Stimulated activated CD4-positive, alpha-beta T cell treated with anti-CD3 and anti-CD28 coated beads, Interleukin-1b, Interleukin-23, amount 100 ng/mL, for 48 hours (primary cell): ENCODE measurements at places on chromosomes 16 and 17.

DNA sequence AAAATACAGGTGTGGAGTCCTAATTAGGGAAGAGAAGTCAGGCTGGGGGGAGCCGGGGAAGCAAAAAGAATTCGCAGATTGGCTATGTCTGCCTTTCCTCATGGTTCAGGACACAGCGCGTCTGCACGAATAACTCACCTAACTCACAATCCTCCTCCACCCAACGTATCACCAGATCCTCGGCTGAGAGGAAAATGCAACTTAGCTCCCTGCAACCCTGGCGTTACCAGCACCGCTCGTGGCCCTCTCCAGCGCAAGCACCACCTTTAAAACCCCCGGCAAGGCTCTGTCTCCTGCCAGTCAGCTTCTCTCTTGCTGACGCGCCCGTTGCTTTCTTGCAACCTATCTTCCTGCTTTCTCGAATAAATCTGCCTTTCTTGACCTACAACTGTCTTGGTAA, 49.8 kb upstream of the METRNL start:
- DNase-seq: no peak

GRCh38 chr17:27323538-27324215, 29.8 kb downstream of the WSB1 start:
- DNase-seq: no peak

DNA sequence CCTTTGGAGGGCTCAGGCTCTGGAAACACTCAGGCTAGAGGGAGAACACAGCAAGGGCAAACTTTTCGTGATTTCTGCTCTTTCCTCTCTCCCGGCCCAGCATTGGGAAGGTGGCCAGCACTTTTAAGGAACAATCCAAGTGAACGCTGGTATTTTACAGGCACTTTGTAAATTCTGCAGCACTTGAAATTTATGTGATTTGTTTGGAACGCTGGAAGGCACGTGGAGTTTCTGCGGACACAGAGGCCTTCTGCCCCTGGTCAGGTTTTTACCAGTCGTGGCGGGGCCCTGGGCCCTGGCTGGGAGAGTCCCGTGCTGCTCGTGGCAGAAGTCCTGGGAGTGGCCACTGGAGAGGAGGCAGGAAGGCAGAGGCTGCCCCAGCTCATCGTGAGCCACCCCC, 188.6 kb downstream of the ENGASE start:
- no peak for DNase-seq

- no peak for DNase-seq
Observed at GRCh38 chr16:28537076-28537475, 1.7 kb downstream of the NUPR1 start.

- DNase-seq: no peak
Observed at GRCh38 chr17:78105101-78105500, 23.5 kb downstream of the TMC6 start.

- peak; percentile 61 for DNase-seq
Observed at GRCh38 chr17:34146440-34147043, 108.5 kb upstream of the CCL2 start.

GRCh38 chr17:45146166-45146565, 2.1 kb upstream of the HEXIM1 start:
- DNase-seq: no peak

GRCh38 chr17:70767102-70767701, 597.9 kb downstream of the KCNJ2 start:
- DNase-seq: no peak

DNA sequence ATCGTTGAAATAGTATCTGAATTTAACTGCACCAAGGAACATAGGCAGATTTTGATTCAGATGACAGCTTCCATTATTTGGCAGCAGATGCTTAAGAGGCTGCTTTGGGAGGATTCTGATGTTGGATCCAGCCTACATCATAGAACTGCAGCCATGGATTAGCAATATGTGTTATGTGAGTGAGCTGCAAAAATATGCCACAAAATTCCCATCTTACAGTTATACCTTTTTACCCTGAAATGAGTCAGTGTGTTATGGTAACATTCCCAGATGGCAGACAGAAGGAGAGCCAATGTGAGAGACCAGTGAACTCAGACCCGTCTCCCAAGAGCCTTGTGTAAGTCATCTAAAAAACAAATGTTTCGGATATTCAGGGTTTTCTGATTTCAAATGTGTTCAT, 206.1 kb downstream of the CDH13 start:
- no peak for DNase-seq

GRCh38 chr16:28597692-28598261, 927 bp upstream of the SULT1A2 start:
- no peak for DNase-seq

- no peak for DNase-seq
Observed at GRCh38 chr16:88281858-88282563, 100.7 kb upstream of the ZNF469 start.

GRCh38 chr17:77420804-77421629, 280.2 kb downstream of the SEC14L1 start:
- DNase-seq: no peak

DNA sequence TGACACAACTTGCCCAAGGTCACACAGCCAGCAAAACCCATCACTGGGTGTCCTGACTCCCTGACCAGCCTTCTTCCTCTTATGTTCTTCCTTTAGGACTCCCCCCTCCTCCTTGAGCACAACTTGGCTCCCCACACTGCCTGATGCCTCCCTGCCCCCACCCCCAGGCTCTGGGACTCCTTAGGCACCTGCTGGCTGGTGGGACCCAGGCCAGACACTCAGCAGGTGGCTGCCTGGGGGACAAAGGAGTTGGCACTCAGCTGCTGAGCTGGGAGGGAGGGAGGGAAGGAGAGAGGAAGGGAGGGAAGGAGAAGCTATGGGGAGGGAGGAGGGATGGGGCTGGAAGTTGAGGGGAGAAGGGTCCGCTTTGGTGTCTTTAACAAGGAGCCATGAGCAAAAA, 8.0 kb downstream of the SEZ6 start:
- DNase-seq: no peak

- DNase-seq: no peak
Observed at GRCh38 chr17:19736071-19736470, 12.0 kb downstream of the ALDH3A1 start.

GRCh38 chr17:51298508-51299371, 38.4 kb downstream of the UTP18 start:
- DNase-seq: no peak

- no peak for DNase-seq
Observed at GRCh38 chr17:10046786-10047785, 142.0 kb upstream of the RCVRN start.

DNA sequence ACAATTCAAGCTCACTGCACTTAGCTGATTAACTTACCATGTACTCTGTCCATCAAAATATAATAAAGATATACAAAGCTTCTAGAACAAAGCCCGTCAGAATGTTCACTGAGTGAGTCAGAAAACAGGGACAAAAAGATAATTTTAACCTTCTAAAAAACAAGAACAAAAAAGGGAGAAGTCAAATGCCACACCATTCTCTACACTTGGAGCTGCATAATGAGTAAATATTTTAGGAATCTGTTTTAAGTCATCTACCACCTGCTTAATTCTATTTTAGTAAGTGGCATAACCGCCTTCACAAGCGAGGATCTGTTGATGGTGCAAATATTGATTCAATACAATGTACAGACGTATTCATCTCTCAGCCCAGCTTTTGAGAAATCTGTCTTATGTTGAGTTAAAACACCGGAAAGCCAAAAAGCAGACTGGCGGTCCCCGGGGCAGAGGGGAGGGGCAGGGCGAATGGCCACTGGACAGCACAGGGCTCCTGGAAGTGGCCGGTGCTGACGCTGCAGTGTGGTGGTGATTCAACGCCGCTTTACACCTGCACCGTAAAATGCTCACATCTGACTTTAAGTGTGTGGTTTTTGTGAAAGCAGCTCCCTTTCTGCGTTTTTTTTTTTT, 20.1 kb downstream of the RAB40B start:
- DNase-seq: no peak

GRCh38 chr16:84245956-84246678, 6.3 kb upstream of the KCNG4 start:
- DNase-seq: no peak

DNA sequence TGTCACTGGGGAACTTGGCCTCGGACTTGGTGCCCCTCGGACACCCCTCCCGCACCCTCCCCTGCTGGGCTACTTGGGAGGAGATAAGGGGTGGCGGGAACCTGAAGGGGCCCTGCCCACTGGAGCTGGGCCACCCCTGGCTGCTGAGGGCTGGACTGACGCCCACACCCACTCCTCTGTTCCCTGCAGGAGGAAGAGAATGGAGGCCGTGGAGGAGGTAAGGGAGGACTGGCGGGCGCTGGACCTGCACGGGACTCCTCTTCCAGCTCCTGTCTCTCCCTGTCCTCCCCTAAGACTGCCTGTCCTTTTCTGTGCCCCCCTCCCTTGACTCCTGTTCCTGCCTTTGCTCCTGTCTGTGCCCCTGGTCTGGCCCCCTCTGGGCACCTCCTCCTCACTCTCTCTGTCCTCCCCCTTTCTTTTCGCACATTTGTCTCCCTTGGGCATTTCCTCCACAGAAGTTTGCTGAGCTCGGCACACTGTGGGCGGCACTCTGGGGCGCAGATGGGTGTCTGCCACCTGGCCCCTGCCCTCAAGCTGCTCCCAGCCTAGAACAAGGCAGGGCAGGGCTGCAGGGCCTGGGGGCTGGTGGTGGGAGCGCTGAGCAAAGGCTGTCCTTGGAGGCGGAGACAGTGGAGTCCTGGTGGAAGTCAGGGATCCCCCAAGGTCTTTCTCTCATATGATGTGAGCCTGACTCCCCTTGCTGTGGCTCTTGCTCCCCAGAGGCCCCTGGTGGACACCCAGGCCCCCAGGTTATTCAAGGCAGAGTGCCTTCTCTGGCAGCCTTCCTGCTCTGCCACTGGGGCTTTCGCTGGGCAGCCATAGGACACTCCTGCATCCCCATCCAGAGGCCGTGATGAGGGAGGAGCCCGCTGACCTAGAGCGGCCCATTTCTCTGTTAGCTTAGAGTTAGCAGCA, 32.7 kb downstream of the ARHGAP23 start:
- DNase-seq: no peak

DNA sequence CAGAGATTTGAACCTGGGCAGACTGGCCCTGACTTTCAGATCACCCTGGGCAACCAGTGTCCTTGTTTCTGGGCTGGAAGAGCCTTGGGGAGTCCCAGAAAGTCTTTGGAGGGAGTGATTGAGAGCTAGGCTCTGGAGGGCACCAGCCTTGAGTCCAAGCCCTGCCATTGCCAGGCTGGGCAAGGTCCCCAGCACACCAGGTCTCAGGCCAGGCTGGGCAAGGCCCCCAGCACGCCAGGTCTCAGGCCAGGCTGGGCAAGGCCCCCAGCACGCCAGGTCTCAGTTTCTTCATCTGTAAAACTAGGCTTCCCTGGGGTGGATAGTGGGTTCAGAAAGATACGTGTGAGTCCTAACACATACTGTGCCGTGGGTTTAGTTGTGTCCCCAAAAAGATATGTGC, 135.0 kb downstream of the IRF8 start:
- DNase-seq: no peak

GRCh38 chr17:31549121-31549524, 157.6 kb downstream of the RAB11FIP4 start:
- DNase-seq: peak; percentile 16

GRCh38 chr17:70072546-70073309, 2.3 kb upstream of the KCNJ16 start:
- no peak for DNase-seq

DNA sequence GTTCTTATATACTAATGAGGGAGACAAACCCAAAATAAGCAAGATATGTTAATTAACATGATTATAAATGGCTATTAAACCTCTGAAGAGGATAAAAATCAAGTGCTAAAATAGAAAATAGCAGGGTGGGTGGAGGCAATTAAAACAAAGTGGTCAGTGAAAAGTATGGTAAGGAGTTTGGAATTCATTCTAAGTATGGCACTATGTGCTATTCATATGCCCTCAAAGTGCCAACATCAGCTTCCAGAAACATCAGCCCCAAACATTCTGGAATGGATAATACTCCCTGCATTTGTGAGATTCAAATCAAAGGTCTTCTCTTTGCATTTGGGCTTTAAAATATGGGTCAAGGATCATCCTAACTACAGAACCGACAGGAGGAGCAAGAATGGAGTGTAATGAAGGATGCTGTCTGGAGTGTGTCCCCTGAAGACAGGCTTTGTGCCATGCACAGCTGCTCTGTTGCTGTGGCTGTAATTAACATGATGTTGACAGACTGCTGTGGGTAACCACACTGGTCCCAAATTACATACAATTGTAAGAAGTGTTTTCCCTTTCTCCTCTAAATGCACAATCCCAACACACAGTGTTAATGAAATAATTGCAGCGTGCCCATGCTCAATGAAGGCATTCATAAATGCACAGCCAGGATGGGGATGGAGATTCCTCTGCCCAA, 93.1 kb downstream of the VAT1L start:
- no peak for DNase-seq

DNA sequence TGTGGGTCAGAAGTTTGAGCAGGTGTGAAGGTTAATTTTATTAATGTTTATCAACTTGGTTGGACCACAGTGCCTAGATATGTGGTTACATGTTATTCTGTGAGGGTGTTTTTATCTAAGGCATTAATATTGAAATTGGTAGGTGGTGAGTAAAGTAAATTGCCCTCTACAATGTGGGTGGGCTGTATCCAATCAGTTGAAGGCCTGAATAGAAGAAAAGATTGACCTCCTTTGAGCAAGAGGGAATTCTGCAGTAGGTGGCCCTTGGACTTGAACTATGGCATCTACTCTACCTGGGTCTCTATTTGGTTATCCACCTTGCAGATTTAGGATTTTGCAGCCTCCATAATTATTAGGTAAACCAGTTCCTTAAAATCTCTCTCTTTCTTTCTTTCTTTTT, 356.8 kb upstream of the EEF2KMT start:
- no peak for DNase-seq

- DNase-seq: no peak
Observed at GRCh38 chr16:21989133-21989532, 11.8 kb downstream of the PDZD9 start.

- no peak for DNase-seq
Observed at GRCh38 chr17:10182785-10183184, 15.6 kb downstream of the GAS7 start.

GRCh38 chr16:1723450-1724147, 17.6 kb downstream of the MAPK8IP3 start:
- DNase-seq: no peak

DNA sequence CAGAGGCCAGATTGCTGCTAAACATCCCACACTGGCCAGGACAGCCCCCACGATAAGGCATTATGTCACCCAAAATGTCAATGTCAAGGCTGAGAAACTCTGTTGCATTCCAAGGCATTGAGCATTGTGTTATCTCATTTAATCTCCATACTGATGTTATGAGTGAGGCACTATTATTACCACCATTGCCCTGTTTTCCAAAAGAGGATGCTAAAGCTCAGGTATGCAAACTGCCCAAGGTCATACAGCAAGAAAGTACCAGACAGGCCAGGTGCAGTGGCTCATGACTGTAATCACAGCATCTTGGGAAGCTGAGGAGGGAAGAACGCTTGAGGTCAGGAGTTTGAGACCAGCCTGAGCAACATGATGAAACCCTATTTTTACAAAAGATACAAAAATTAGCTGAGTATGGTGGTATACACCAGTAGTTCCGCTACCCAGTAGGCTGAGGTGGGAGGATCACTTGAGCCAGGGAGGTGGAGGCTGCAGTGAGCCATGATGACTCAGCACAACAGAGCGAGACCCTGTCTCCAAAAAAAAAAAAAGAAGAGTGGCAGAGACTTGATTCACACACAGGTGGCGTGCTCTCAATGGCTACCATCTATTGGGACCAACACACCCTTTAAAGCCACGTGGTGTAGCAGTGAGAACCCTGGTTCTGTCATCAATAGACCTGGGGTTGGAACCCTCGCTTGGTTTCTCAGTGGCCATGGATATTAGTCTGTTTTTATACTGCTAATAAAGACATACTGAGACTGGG, 58.8 kb upstream of the GRIN2A start:
- DNase-seq: no peak
